ENCODE measurements at places on chromosomes 1 and 21.

- no peak for DNase-seq
Measured at GRCh38 chr1:56436912-56437417, 142.4 kb downstream of the PLPP3 start.

GRCh38 chr1:184019506-184019905 is 18.0 kb downstream of the COLGALT2 start:
- no peak for DNase-seq

GRCh38 chr1:77994117-77994705 is 10.5 kb upstream of the DNAJB4 start:
- DNase-seq: no peak

GRCh38 chr1:115251856-115252255 is 86.2 kb downstream of the NGF start:
- no peak for DNase-seq

DNA sequence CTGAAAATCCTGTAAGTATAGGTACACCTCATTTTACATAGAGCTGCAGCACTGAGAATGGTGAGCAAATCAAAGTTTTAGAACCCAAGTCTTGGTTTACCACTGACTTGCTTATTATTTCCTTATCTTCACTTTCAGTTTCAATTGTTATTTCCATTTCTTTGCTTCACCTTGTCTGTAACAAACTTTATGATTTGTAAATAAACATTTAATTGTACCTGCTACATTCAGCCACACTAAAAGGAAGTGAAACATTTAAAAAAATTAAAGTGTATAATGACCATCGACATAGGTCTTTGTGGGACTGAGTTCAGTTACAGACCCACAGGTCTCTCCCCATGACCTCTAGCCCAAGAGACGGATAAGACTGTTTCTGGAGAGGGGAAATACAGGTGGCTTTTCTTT is 34.4 kb downstream of the LGR6 start:
- DNase-seq: no peak

GRCh38 chr1:168613691-168614231 is 37.4 kb downstream of the XCL1 start:
- no peak for DNase-seq
